ENCODE measurements at places on chromosomes 1 and 21.

DNA sequence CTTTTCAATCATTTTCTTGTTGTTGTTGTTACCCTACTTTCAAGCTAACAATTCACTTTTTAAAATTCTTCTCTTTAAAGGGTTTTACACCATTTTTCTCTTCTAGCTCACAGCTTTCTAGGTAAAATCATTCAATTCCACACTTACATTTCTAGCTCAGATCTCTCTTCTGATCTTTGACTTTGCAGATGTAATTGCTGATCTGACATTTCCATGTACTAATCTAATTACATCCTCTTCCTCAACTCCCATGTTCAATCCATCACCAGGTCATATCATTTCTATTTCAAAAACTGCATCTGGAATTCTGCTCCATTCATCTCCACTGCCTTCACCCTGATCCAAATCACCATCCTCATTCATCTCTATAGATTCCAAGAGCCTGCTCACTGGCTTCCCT is 3.0 kb downstream of the BCL10 start:
- no peak for DNase-seq

- DNase-seq = no peak
Observed at GRCh38 chr1:248840946-248841345, 2.9 kb downstream of the ZNF672 start.

- no peak for DNase-seq
Observed at GRCh38 chr21:19340303-19340702, 936.7 kb upstream of the TMPRSS15 start.

DNA sequence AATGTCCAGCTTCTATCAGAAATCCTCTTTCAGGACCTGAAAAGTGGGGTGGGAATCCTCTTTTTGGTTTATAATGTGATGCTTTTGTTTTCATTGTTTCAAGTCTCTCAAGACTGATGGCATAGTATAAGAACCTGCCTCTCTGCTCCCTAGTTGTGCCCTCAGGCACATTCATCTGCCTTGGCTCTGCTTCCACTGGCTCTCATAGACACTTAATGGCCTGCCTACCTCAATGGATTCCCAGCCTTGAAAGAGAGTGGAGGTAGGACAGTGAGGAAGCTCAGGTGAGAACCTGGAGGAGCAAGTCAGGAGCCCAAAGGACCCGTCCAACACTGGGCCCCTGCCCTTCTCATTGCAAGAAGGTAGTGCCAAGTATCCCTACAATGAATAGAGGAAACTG is 4.8 kb downstream of the TTLL7 start:
- no peak for DNase-seq

DNA sequence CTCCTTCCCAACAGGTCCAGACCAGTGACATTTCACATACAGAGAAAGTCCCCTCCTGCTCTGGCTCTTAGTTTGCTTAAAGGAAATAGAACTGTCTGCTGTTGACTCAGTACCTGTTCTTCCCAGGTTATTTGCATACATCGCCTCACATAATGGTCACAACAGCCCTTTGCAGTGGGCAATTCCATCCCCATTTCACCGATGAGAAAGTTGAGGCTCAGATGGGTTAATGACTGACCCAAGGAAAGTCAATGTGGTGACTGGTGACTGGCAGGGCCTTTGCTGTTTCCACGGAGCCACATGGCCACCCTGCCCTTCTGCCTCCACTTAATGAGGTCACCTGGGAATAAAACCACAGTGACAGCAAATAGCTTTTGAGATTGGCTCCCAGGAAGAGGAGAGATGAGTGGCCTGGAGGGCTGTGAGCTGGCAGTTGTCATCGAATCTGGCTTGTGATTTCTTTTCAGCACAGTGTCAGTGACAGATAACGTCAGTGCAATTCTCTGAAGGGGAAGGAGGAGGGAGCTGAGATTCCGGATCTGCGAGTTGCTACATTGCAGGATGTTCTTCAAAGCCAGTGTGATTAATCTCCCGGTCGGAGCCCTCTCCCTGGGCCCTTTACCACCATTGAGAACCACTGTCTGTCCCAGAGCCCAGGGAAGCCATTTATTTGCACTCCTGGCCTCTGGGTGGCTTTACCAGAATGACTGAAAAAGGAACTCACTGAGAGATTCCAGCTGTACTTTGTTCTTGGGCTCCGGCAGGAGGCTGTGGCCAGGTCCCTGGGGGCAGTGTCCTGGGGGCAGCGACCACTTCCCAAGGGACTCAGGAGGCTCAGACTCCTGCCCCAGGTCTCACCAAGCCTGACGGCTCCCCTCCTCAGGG is 117.2 kb downstream of the CNIH3 start:
- DNase-seq = no peak

DNA sequence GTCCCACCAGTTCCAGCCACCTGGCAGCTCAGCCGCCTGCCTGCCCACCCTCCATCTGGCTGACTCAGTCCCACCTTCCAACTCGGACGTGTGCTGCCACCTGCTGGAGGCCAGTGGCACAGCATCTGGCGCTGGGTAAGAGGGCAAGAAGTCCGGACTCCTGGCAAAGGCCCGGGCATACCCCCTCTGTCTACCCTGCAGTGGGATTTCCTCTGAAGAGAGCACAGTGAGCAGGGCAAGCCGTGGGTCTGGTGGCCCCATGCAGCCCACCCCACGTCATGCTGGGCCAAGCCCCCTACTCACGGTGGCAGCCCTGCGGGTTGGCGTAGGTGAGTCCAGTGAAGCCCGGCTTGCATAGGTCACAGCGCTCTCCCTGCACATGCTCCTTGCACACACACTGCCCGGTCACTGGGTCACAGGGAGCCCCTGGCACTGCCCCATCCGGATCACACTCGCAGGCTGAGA is 24.5 kb downstream of the LAMB3 start:
- peak; percentile 67 for DNase-seq

- DNase-seq = no peak
Observed at GRCh38 chr1:87224201-87224600, 104.5 kb upstream of the LMO4 start.

DNA sequence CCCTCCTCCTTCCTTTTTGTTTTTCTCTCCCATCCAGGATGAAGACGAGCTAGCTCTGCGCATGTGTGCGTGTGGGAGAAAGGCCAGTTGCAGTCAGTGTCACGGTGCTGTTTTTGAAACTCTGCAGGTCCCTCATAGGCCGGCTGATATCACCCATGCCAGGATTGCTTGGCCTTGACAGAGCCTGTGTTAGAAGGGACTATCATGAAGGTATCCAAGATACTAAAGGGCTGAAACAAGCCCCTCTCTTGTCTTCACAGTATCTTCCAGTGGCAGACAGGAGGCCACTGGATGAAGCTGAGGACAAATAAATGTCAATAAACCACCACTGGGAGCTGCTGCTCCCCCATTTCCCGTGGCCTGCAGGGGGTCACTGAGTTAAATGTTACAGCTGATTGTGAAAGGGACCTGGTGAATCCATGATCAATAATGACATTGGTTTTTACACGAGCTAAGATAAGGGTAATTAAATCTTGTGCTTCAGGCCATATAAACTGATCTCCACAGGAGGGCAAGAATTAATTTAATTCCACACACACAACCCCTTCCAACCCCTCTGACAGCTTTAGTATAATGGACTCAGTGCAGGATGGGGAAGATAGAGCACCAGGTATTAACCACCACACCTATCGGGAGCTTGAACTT is 64.6 kb upstream of the TARBP1 start:
- no peak for DNase-seq

GRCh38 chr1:213393860-213394259 is 342.8 kb downstream of the RPS6KC1 start:
- DNase-seq = no peak

GRCh38 chr1:156430303-156430702 is 61.3 kb downstream of the RHBG start:
- DNase-seq = no peak

GRCh38 chr1:114745291-114745690 is 12.5 kb downstream of the CSDE1 start:
- no peak for DNase-seq

DNA sequence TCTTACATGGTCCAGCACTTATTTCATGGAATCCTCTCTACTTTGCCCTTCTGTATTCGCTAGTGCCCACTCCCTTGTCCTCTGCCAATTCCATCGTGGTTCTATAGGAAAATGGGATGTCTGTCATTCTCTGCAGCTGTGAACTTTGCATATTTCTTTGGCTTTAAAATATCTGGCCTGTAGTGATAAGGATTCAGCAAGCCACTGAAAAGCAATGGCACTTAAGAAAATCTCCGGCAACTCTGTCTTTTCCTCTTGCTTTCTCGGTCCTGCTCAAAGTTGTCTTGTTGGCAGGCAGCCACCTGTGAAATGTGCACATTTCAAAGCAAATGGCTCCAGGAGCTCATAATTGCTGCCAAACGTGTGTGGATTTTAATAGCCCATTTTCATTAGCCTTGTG is 91.8 kb downstream of the CHD1L start:
- DNase-seq = no peak

DNA sequence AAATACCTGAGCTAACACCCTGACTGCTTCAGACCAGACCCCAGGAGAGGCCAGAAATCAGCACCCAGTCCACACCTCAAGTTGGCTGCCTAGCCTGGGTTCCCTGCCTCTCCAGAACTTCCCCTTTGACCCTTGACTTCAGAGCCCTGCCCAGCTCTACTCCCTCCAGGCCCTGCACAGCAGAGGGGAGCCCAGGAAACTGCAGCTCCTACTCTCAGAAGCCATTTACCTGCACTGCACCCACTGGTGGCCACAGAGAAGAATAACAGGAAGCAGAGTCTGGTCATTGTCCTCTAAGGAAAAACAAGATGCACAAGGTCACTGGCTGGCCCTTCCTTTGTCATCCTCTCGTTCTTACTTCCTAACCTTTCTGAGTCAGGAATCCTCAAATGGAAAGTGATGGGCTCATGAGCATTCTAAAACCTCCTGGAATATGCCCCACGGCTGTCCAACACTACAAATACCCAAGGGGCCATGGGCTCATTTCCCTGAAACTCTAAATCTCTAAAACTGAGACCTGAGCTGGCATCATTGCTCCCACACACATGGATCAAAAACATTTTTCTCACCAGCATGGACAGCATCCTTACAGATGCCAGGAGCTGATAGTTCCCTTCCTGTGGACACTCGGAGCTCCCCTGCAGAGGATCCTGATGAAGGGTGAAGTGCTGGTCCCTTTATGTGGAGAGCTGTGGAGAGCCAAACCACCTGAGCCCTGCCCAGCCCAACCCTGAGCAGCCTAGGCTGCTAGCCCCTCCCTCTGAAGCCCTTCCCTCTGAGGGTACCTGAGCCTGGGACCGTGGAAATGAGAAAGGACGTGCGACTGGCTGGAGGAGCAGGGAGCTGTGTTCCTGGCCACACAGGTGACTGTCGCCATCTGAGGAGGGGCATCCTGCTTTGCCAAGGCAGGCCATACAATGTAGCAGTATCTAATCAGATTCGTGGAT is at the start of gene ITLN2:
Gene ITLN2, minus strand, starts transcription at position 652 of the 947 bp plus-strand sequence. Its CDS starts 68 bp downstream, at position 584.
- DNase-seq = peak; percentile 30

DNA sequence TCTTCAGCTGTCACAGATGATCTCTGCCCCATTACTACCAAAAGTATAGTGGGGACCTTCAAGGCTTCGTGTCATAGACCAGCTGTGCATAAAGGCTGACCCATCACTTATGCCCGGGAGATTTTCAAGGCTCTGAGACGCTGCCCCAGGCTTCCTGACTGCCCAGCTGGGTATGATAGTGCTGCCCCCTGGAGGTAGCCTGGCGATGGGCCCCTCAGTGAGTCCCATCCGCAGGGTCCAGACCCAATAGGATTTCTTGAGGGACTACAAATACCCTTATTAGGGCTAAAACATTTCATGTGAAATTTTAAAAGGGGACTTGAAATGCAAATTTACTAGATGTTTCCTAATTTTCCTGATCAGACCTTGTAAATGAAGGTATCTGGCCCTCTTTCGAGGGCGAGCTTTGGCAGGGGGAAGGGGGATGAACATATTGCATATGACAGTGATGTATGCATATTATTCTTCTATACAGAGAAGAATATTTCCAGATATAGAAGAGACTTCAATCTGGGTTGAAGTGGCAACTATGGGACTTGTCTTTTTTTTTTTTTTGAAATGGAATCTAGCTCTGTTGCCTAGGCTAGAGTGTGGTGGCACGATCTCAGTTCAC is 11.7 kb upstream of the FCMR start:
- peak; percentile 60 for DNase-seq

Data from stimulated activated CD4-positive, alpha-beta T cell treated with anti-CD3 and anti-CD28 coated beads, TNF-alpha, amount 100 ng/mL, for 24 hours (primary cell).